CD4-positive, alpha-beta T cell treated with Interleukin-17A for 4 hours (primary cell): ENCODE measurements at places on chromosomes 2 and 18.
A peak's percentile ranks its signal among the peaks of the same experiment; 100 is the strongest.

DNA sequence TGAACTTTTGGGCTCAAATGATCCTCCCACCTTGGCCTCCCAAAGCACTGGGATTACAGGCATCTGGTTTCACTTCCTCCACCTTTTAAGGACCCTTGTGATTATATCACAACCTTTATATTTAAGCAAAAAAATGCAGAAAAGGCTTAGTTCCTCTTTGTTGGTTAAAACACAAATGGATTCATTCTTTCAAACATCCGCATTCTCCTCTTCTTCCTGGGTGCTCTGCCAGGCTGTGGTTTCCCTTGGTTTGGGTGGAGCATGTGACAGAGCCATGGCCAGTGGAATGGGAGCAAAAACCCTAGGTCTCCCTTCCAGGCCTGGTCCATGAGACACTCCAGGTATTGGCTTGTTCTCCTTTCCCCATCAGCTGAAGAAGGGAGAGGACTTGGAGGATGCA is 9.9 kb upstream of the SLC66A3 start:
- no peak for DNase-seq

- no peak for DNase-seq
Measured at GRCh38 chr2:45466053-45466452, 145.0 kb downstream of the SRBD1 start.

- no peak for DNase-seq
Measured at GRCh38 chr2:188569431-188570165, 277.9 kb downstream of the GULP1 start.

- no peak for DNase-seq
Measured at GRCh38 chr18:55735199-55735855, 147.3 kb upstream of the TCF4 start.

DNA sequence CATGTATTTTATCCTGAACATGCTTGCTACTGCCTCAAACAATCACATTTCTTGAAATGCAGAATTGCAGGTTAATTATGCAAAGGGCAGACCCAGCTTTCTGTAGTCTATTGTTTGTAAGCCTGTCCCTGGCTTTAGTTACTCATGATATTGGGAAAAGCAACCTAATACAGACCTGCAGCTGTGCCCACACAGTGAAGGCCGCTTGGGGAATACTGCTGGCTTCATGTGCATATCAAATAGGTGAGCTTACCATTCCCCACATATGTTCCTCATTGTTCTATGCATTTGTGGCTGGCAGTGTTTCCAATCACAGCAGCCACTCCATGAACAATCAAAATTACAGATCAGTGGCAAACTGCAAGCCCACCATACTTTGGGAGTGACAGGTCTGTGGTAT is 186.3 kb downstream of the TMEM163 start:
- no peak for DNase-seq

DNA sequence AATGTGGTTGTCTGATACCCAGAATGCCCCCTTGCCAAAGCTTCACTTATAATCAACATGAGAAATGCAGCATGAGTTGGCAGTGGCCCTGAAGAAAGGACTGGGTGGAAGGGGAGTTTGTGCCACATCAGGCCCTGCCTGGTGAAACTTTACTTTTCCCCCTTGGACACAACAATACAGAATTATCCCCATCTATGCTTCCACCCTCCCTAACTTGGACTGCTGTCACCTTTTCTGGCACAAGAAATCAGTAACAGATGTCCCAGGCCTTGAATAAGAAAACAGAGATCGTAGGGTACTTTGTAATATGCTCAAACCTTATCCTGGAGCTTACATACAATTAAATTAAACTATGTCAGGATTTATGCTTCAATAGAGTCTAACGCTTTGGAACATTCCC is 128.9 kb upstream of the SATB2 start:
- no peak for DNase-seq

- no peak for DNase-seq
Measured at GRCh38 chr2:121031568-121032340, 253.2 kb downstream of the TFCP2L1 start.

DNA sequence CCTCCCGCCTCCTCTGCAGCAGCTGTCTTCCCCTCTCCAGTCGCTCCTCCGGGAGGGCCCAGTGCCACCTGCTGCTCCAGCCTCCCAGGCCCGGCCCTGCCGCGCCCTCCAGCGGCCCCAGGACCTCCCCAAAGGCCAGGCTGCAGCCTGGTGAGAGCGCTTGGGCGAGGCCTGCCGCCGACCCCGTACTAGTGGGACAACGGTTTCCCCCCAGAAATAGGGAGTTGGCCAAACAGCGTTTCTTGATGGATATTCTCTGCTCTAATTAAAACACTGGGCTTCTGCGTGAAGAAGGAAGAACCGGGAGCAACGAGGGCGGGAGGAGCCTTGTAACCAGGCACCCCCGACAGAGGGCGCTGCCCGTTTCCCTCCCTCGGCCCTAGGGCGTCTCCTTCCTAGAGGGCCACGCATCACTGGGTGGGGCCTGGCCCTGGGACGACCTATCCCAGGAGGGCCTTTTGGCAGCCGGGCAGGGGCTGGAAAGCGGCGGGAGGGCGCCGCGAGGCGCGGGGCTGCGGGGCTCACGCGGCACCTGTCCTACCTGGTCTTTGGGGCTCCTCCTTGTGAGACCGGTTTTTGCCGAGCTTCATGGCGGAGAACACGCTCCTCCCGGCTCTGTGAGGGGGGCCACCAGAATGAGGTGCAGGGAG is 25.4 kb upstream of the OTOF start:
- DNase-seq: peak; percentile 86

DNA sequence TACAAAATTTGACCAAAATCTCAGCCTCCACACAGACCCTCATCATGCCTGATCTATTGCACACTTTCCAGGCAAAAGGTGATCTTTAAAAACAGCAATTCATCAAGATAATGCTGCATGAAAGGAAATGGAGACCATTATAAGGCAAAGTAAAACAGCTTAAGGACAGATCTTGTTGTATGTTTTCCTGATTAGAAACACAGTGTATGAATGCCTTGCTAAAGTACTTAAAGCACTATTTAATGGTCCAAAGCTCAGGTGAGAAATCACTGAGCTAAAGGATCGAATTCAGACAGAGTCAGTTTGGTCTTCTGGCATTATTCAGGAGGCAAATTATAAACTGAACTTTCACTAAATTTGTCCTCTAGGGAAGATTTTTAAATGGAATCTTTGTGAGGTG is 18.7 kb upstream of the FTCDNL1 start:
- DNase-seq: no peak

DNA sequence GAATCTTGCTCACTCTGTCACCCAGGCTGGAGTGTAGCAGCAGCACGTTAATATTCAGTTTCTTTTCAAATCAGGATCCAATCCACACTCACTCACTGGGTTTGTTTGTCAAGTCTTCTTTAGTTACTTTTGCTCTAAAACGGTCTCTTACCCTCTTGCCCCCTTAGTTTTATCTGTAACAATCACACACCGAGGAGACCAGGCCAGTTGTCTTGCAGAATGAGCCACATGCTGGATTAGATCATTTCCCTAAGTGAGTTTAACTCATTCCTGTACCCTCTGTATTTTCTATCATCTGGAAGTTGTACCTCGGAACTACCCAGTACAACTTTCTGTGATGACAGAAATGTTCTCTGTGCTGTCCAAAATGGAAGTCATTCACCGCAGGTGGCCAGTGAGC is 20.7 kb upstream of the TOGARAM2 start:
- no peak for DNase-seq

DNA sequence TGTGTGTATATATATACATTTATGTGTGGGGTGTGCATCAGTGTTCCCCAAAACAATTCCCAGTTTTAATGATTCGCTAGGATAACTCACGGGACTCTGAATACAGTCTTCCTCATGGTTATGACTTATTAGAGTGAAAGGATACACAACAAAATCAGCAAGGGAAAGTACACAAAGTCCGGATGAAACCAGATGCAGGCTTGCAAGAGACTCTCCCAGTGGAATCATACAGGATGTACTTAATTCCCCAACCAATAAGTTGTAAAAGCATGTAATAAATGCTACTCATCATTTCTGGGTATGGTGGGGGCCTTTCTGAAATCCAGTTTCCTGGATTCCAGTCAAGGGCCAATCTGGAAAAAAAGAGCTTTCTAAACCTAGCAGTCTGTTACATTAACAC is 654.1 kb upstream of the SYT4 start:
- no peak for DNase-seq

DNA sequence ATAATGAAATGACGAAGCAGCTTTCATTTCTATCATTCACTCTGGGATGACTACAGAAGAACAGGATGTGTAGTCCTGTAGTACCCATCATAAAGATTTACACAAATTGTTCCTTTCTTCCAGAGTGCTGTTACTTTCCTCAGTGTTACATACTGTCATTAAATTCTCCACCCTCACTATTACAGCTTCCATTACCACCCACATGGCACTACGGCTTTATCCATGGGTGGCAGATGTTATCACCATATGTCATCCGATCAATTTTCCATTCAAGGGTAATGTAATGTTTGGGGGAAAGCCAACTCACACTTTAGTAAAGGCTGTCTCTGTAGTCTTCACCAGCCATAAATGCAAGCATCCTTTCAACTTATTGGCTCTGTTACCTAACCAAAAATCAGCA is 7.1 kb upstream of the CSRNP3 start:
- no peak for DNase-seq
